H7 (cell line): ENCODE measurements at places on chromosomes 12 and 14.
A peak's percentile ranks its signal among the peaks of the same experiment; 100 is the strongest.

DNA sequence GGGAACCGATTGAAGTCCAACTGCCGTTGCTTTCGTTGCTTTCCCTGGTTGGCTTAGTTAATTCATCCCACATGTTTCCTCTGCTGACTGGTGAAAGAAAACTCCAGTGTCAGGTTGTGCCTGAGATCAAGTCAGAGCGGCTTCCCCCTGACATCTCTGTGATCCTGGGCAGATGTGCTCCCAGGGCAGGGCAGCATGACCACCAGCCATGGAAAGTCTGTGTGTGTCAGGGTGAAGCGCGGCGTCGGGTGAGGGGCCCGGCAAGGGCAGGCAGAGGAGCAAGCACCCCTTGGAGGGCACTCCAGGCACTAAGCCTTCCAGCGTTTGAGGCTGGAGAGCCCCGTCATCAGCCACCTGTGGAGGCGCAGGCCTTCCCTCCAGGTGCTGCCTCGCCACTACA lies 54.5 kb upstream of the IGF1 start:
- DNase-seq, result peak; percentile 19

- DNase-seq, result no peak
Measured at GRCh38 chr12:57044889-57045288, 5.0 kb downstream of the MYO1A start.

- peak; percentile 26 for DNase-seq
Measured at GRCh38 chr14:100530270-100531072, 56.7 kb downstream of the BEGAIN start.

GRCh38 chr12:30120522-30120921 lies 336.8 kb upstream of the TMTC1 start:
- no peak for DNase-seq

- peak; percentile 37 for DNase-seq
Measured at GRCh38 chr12:131871677-131872076, 22.7 kb upstream of the ULK1 start.

GRCh38 chr14:76846331-76847047 lies 20.3 kb downstream of the LRRC74A start:
- DNase-seq, result no peak

- DNase-seq, result peak; percentile 69
Measured at GRCh38 chr14:59632381-59632780, 55.8 kb upstream of the CCDC175 start.

DNA sequence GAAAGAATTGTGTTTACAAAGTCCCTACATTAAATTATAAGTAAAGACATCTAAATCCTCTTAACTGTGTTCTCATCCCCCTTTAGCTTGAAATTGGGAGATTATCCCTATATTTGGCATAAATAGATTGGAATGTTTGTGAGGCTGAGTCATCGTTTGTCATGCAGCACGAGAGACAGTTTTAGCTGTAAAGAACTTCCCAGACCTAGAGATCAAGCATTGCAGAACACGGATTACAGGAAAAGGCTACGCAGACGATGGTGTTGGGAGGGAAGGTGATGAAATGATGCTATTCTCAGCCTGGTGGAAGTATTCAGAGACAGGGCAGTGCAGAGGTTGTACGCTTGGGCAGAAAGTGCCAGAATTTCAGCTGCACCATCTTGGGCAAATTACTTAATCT lies 93.8 kb downstream of the PTPRB start:
- no peak for DNase-seq

DNA sequence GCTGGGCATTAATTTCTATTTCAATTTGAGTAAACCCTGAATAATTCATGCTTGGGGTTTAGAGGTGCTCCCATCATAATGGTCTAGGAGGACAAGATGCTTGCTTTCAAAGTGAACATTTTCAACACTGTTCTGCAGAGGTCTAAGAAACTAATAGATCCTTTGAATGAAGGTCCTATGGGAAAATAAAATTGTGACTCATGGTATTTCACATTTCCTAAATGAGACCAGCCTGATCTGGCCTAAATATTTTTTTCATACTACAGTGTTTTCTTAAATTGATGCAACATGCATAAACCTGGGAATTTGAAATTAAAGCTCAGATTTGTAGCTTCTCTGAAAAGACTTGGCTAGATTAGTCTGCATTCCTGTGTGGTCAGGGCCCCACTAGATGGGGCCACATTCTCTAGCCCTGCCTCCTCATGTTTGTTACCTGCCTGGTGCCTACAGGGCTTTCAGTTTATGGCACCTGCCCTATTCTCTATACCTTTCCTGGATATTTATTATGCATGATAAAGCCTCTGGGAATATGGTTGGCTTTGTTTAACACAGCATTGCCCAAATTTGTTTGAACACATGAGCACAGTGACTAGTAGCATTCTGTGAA lies 112.7 kb downstream of the METTL25 start:
- DNase-seq, result peak; percentile 2

- no peak for DNase-seq
Measured at GRCh38 chr12:66859751-66860440, 181.0 kb upstream of the GRIP1 start.

DNA sequence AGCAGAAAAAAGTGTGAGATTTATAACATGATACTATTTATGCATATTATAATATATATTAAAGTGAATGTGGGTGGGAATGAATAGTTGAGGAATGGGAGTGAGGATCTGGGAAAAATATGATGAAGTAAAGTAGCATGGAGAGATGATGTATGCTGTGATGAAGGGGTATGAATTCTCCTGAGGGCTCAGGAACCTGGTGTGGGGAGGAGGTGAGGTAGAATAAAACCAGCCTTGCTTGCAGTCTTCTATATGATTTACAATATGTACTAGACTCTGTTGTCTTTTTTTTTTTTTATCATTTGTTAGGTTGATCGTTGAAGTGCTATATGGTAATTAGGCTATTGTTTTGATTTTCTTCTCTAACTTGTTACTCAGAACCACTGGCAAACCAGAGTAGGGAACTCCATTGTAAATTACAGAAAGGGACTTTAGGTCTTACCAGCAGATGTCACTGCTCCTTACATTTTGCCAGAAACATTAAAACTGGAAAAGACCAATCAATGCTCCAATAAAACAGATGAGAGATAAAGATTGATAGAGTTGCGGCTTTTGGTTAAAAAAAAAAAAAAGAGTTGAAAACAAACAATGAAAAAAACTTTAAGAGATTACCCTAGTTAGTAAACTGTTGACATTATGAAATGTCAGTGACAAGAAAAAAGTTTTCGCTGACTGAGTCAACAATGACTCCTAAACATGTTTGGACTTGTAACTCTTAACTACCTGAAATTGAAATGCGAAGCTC lies 39.9 kb downstream of the ATL1 start:
- no peak for DNase-seq

DNA sequence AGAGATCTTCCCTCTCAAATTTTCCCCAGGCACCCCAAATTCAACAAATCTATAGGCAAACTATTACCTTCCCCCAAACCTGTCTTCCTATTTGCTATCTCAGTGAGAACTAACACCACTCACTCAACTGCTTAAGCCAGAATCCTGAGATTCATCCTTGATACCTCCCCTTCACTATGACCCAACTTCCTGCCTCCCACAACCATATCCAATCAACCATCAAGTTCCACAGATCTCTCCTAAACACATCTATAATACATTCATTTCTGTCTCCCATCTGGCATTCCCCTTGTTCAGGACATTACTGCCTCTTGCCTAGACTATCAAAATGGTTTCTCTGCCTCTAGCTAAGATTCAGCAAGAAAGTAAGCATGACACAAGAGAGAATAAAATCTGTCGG lies 21.3 kb downstream of the YAF2 start:
- DNase-seq, result no peak

- no peak for DNase-seq
Measured at GRCh38 chr12:8491646-8492530, 21.4 kb upstream of the CLEC4D start.
